ENCODE measurements at places on chromosomes 5 and 9.

DNA sequence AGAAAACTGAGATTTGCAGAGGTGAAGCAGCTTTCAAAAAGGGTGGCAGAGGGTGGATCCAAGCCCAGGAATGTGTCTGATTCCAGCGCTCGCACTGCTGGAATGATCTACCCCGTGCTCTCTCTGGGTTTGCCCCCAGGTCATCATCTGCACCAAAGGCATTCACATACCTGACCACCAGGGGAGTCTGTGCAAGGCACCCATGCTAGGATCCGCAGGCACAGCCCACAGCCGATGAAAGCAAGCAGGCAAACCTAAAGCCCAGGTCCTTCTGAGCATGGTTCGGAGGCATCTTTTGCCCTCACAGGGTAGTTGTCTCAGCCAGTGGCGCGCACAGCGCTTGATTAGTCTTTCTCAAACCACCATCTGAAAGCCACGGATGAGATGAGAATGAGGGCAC is 56.6 kb downstream of the TEK start:
- no peak for DNase-seq

DNA sequence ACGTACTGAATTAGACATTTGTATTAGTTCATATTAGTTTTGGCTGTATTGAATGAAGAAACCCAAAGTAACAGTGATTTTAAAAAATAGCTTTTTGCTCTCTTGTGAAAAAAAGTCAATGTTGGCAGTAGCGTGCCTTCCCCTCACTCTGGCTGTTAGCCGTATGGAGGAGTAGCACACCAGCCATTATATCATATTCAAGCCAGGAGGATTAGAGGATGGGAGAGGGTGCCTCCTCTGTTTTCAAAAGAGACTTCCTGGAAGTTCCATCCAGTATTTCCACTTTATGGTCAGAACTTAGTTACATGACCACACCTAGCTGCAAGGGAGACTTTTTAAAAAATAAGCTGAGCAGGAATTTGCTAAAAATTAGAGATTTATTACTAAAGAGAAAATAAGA is 41.2 kb downstream of the GPR21 start:
- no peak for DNase-seq

GRCh38 chr5:64939772-64940510 is 171.2 kb downstream of the CWC27 start:
- no peak for DNase-seq

DNA sequence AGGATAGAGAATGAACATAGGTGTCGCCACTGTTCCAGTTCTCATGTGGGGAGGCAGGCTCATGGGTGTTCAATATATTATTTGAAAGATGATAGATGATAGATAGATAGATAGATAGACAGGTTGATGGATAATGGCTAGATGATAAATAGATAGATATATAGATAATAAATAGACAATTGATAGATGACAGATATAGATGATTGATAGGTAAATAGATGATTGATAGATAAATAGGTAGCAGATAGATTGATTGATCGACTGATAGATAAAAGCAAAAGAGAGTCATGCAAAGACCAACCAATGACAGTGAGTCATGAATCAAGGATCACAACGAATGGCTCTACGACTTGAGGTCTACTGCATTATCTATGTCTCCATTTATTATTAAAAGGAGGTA is 30.4 kb downstream of the SPARC start:
- DNase-seq, result no peak

GRCh38 chr5:180009581-180009980 is 62.0 kb downstream of the RNF130 start:
- DNase-seq, result no peak

GRCh38 chr5:165425594-165425993 is 1920.2 kb downstream of the MAT2B start:
- no peak for DNase-seq

- DNase-seq, result no peak
These were observed 136.8 kb downstream of the APBA1 start for GRCh38 chr9:69535286-69535832.

DNA sequence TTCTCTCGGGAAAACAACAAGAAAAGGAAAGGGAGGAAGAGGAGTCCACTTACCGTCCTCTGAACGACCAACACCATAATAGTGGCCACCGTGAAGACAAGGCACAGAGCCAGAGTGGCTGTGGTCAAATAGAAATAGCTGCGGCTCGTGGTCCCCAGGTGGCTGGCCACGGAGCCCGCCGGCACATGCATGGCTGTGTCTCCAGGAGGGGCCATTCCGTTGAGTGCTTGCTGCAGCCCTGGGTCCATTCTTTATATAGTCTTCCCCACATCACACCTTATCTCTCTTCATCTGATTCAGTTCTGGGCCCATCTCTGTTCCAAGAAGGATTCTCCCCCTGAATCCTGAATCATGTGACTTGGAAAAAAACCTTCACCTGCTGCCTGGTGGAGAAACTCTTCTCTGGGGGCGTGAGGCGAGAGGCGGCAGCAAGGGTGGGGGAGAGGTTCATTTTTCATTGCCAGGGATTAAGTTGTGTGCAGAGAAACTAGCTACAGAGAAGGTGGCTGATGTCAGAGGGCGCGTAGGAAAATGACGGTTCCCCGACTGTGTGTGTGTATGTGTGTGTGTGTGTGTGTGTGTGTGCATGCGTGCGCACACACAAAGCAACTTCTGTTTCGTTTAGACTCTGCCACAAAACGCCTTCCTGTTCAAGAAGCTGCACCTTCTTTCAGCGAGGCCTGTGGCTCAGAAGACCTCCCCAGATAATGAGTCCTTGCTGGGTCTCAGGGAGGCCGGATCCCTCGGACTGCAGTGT is at the start of gene TNFSF8:
TNFSF8 (minus strand) TSS at position 536 of the 757 bp plus-strand sequence; CDS start at position 248, 288 bp downstream.
- DNase-seq, result peak; percentile 48
